ENCODE measurements at places on chromosomes 16 and 17.

- no peak for DNase-seq
These were observed 12.6 kb upstream of the ARL5C start for GRCh38 chr17:39178536-39178935.

DNA sequence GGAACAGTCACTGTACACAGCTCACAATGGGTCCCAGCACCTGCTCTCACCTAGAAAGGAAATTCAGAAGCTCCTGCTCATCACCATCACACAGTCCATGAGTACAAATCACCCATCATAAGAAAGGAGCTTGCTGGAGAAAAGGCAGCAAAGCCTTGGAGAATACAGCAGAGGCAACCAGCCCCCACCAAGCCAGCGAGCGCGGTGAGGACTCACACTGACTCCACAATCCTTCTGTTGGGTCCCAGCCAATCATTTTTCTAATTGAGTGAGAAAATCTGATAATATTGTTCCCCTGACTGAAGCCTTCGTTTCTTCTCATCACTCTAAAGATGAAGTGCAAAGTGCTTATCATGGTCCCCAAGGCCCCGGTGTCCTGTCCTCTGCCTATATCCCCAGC is 298.3 kb downstream of the SLC39A11 start:
- no peak for DNase-seq

DNA sequence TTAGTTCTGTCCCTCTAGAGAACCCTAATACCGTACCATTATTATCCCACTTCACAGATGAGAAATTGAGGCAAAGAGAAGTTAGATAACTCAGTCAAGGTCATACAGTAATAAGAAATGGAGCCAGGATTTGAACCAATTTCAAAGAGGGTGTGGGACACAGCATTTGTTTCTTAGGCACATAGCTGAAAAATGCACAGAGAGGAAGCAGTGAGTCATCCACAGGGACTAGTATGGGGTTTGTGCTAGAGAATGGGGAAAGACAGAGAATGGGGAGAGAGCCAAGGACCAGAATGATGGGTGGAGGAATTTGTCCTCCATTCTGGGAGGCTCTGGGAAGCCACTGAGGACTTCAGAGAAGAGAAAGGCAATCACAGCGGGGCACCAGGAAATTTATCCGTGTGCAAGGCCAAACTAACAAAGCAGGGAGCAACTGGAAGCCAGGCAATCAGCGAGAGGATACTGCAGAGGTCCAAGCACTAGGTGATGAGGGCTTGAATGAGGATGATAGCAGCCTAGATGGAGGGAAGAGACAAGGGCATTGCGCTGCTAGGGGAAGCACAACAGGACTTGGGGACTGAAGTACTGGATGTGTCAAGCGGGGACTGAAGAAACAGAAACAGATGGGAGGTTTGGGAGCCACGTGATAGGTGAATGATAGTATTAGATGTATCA is 78.1 kb upstream of the ZFHX3 start:
- DNase-seq: no peak

DNA sequence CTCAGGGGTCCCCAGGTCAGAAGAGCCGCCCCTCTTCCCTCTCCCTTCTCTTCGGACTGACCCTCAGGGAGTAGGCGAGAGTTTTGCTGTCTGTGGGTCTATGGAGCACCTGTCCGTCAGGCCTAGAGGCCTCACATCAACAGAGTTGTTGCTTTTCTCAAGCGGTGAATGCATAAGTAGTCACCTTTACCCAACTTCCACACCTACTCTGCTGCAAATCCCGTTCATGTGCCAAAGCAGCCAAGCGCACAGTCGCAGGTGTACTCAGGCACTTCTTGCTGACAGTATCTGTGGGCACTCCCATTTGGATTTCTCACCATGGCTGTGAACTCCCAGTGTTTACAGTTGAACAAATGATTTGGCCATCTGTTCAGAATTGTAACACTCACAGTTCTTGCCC is 4.0 kb upstream of the FA2H start:
- no peak for DNase-seq

GRCh38 chr16:23152386-23153178 is 3.3 kb upstream of the USP31 start:
- no peak for DNase-seq

- DNase-seq: no peak
These were observed 42.6 kb upstream of the AXIN2 start for GRCh38 chr17:65604070-65604469.

DNA sequence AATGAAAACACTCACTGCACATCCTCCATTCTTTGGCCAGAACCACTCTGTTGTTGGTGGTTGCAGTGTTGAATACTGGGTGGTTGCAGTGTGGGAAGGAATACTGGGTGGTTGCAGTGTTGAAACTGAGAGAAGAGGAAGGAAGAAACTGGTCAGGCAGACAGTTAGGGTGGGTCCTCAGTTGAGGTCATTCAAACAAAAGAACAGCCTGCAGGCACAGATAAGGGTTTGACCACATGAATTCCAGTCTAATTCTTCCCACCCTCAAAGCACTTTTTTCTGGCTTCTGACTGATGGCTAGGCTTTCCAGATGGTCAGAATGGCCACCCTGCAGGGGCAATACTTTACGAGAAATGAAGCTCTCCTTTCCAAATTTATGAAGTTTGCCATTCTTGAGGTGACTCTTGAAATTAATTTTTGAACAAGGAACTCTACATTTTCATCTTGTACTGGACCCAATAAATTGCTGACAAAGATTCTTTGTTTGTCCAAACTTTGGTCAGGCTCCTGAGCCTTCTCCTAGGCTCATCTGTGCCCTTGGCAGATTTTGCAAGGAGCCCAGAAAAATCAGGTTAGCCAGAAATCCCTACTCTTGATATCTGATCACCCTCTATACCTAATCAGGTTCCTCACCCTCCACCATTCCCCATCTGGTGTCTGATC is 596.6 kb upstream of the CDH5 start:
- no peak for DNase-seq

GRCh38 chr16:49928176-49929041 is 72.5 kb upstream of the ZNF423 start:
- no peak for DNase-seq

GRCh38 chr16:84347161-84347560 is 21.2 kb upstream of the ATP2C2 start:
- DNase-seq: no peak

- no peak for DNase-seq
These were observed 9.2 kb downstream of the STAT3 start for GRCh38 chr17:42378959-42379594.

- no peak for DNase-seq
These were observed 80.4 kb downstream of the ENGASE start for GRCh38 chr17:79154951-79155585.

GRCh38 chr16:27367461-27368357 is 34.3 kb upstream of the IL21R start:
- peak; percentile 92 for DNase-seq

GRCh38 chr17:17669580-17670235 is 11.6 kb upstream of the RAI1 start:
- no peak for DNase-seq

GRCh38 chr16:5328546-5328945 is 231.0 kb upstream of the EEF2KMT start:
- DNase-seq: no peak

- no peak for DNase-seq
These were observed 233.4 kb downstream of the STX8 start for GRCh38 chr17:9342225-9342624.

DNA sequence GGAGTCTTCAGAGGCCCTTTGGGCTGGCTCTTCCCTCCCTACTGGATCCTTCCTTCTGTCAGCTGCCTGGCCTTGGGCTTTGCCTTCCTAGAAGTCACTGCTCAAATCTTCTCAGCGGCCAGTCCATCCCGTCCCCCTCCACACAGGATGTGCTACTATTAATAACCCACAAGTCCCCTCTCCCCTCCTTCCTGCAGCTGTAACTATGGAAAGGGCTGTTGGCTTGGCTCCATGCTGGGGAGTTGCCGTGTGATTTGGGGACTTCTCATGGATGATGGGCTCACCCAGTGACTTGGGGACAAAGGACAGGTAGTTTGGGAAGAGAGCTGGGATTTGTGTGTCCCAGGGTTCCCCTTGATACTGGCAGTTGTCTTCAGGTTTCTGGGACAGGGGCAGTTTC is 19.4 kb downstream of the TMEM94 start:
- no peak for DNase-seq

Measured in activated CD4-positive, alpha-beta T cell treated with anti-CD3 and anti-CD28 coated beads for 4 hours (primary cell).